Suppressor macrophage treated with lipopolysaccharide for 4 hours (primary cell): ENCODE measurements at places on chromosomes 3 and 15.

GRCh38 chr3:113804661-113805060 is 33.9 kb upstream of the GRAMD1C start:
- DNase-seq = no peak

GRCh38 chr3:32237670-32238452 is 619 bp upstream of the CMTM8 start:
- DNase-seq = peak; percentile 50

DNA sequence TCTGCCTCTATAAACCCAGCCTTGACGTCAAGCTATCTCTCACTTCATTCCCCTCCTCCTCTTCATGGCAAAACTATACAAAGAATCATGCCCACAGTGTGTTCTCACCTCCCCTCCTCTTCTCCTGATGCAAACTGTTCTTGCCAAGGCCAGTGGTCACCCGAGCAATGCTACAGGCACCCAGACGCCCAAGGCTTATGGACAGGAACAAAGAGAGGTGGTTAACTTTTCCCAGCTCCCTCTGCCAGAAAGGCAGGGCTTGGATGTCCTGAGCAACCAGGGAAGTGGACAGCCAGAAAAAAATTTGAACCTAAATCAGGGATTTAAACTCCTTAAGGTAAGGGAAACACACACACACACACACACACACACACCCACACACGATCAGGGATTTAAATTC is 5.1 kb downstream of the SLC41A3 start:
- DNase-seq = no peak

DNA sequence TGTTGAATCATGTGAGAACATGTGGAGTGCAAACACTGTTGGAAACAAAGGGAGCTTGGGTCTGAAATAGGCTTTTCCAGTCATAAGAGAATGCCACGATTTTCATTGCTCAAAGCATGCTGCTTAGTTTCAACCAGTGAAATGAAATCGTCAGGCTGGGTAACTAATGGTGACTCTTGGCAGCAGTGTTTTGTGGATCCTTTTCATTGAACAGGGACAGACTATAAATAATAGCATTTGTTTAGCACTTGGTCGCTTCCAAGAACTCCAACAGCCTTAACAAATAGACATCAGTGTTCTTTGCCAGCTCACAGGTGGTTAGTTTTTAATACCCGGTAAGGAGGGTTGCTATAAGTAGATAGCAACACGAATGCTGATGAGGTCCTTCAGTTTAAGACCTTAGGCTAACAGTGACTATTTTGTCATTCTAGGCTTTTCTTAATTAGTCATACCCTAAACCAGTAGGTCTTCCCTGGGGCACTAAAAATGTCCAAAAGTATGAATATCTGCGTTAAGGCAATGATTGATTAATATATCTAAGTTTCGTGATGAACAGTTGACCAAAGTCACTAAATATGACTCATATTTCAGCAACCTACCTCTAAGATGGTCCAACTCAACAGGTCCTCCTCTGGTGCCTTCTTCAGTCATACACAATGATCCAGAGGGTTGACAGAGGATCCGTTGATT is 15.8 kb downstream of the TP63 start:
- no peak for DNase-seq

DNA sequence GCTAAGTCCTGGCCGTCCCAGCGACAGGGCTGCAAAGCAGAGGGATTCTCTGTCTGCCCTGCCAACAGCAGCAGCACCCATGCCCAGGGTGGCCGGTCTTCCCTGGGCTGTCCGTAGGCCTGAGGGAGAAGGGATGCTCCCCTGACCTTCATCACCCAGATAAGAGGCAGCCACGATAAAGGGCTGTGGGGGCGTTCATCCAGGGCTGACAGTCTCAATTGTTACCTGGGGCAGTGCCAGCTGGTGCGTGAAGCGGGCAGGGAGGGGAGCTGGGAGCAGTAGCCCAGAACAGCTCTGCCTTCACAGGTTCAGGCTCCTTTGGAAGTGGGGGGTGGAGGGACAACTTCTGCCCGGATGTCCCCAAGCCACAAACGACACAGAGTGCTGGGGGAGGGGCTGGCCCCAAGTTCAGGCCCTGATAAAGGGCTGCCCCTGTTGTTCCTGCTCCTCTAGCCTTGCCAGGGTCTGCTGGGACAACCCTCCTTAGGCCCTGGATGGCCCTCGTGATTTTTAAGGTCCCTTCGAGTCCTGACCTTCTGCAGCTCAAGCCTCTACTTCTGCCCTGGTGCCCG is 94.7 kb downstream of the RAB11A start:
- DNase-seq = no peak

GRCh38 chr3:135324301-135324700 is 529.2 kb downstream of the EPHB1 start:
- DNase-seq = no peak

DNA sequence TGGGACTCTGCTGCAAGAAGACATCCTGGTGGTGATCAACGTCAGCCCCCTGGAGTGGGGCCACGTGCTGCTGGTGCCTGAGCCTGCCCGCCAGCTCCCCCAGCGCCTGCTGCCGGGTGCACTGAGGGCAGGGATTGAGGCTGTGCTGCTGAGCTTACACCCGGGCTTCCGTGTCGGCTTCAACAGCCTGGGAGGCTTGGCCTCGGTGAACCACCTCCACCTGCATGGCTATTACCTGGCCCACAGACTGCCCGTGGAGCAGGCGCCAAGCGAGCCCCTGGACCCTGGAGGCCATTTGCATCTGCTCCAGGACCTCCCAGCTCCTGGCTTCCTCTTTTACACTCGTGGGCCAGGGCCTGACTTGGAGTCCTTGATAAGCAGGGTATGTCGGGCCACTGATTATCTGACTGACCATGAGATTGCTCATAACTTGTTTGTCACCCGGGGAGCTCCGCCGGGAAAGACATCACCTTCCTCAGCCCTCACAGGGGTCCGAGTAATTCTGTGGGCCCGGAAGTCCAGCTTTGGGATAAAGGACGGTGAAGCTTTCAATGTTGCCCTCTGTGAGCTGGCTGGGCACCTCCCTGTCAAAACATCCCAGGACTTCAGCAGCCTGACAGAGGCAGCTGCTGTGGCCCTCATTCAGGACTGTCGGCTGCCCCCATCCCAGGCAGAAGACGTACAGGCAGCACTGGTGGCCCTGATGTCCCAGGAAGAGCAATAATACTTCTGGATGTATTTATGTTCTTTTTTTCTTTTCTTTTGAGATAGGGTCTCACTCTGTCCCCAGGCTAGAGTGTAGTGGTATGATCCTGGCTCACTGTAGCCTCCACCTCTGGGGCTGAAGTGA is 7.6 kb downstream of the GDPGP1 start:
- DNase-seq = no peak

GRCh38 chr15:88331291-88331690 is 74.8 kb upstream of the NTRK3 start:
- peak; percentile 48 for DNase-seq

- peak; percentile 53 for DNase-seq
Measured at GRCh38 chr3:99172736-99173657, 271.5 kb upstream of the DCBLD2 start.

- DNase-seq = peak; percentile 5
Measured at GRCh38 chr3:25460751-25461150, 32.7 kb downstream of the RARB start.

DNA sequence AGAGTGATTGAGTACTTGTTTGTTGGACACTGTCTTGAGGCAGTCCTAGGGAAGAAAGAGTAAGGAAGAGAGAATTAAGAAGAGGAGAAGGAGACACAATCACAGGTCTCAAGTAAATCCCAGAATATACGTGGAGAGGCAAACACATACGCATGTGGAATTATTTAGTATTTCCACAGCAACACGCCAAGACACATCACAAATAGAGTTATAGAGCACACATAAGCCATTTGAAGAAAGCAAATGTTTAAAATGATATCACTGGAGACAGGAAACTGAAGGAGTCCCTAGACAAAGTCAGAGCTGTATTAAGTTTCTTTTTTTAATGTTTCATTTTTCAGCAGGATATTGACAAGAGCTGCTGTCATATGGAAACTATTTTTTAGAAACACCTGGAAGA is 206.1 kb upstream of the LRIG1 start:
- DNase-seq = no peak

GRCh38 chr3:150135287-150135721 is 164.6 kb upstream of the PFN2 start:
- no peak for DNase-seq

GRCh38 chr3:50602595-50603191 is 8.9 kb downstream of the CISH start:
- no peak for DNase-seq
